ENCODE measurements at places on chromosomes 4 and X. TPM values are rescaled to one million over a fixed set of nuclear protein-coding genes. Genes with fewer than 3 reads are reported as not detected.

DNA sequence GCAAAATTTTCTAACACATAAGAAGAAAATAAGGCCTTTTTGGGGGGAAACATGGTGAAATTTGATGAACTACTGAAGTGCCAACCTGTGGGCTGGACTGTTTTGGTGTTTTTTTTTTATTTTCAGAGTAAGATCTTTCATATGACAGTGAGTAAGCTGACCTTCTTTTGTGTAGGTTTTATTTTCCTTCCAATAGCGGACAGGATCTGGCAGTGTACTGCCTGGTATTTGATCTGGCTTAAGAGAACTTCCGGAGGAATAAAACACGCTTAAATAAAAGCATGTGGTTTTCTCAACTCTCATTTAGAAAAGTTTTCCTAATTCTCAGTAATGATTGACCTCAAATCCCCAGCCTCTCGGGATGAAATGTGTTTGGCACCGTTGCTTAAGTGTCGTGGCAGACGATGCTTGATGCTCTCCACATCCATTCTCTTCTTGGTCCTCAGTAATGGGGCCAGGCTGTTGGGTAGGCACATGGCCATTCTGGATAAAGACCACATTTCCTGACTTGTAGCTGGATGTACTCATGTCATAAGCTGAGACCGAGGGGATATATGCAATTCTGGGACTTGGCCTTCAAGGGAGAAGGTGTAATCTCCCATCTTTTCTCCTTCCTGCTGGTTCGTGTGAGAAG lies 65.6 kb upstream of the PDLIM3 start:
- no peak for DNase-seq

GRCh38 chr4:113078066-113078465 lies 28.6 kb downstream of the ANK2 start:
- no peak for DNase-seq

DNA sequence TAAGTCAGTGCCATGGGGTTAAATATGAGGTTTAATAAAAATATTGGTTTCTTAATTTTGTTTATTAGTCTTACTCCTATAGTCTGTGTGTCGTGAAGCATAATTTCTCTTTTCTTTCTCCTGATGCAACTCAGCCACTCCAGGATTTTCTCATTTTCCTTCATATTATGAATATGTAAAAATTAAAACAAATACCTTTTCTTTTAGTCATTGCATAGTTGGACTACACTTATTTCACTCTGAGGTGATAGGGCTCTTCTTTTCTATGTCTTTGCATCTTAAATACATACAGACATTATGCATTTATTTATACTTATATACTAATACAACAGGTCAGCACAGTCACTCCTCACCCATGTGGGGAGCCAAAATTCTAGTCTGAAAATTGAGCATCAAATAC lies 19.1 kb downstream of the GALNT7 start:
- no peak for DNase-seq

KLB gene
- polyA plus RNA-seq, result 0.05 TPM

- DNase-seq, result no peak
Observed at GRCh38 chr4:105871997-105872396, 23.3 kb upstream of the NPNT start.

UCP1 gene
- polyA plus RNA-seq, result not detected

TBC1D19 gene
- 7.9 TPM for polyA plus RNA-seq

OTUD6A gene
- polyA plus RNA-seq, result not detected

CFAP47 gene
- polyA plus RNA-seq, result not detected

DNA sequence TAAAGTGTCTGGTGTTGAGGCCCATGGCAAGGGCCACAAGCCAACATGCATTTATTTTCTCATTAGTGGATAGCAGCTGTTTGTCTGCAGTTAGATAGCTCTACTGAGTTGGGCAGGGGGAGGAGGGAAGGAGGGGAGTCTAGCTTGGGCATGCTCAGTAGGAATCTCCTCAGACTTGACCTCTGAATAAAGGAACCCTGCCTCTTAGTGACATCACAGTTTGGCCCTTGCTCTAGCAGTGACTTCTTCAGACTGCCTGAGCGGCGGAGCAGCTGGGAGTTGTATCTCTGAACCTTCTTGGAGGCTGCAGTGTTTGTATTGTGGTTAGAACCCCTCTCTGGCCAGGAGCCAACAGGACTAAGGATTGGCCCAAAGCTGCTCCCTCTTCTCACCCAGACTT lies 57.4 kb downstream of the BCORL1 start:
- peak; percentile 25 for DNase-seq

TAPT1 gene
- 28.8 TPM for polyA plus RNA-seq

DNA sequence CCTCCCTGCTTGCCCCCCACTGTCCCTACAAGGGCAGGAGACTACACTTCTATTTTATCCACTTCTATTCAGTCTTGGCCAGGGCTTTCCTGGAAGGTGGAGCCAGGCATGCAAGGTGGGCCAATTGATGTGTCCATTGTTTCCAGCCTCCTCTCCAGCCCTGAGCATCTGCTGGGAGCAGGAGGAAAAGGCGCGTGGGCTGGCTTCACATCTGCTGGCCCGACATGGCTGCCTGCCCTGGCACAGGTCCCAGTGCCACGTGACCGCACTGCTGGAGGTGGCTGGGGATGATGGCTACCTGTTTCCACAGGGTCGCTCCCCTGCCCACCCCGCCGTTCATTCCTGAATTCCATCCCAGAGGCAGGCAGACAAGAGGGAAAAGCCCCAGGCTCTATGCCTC lies 247.7 kb downstream of the AFAP1 start:
- peak; percentile 90 for DNase-seq

- DNase-seq, result no peak
Observed at GRCh38 chr4:118087366-118087765, 53.1 kb downstream of the NDST3 start.

DNA sequence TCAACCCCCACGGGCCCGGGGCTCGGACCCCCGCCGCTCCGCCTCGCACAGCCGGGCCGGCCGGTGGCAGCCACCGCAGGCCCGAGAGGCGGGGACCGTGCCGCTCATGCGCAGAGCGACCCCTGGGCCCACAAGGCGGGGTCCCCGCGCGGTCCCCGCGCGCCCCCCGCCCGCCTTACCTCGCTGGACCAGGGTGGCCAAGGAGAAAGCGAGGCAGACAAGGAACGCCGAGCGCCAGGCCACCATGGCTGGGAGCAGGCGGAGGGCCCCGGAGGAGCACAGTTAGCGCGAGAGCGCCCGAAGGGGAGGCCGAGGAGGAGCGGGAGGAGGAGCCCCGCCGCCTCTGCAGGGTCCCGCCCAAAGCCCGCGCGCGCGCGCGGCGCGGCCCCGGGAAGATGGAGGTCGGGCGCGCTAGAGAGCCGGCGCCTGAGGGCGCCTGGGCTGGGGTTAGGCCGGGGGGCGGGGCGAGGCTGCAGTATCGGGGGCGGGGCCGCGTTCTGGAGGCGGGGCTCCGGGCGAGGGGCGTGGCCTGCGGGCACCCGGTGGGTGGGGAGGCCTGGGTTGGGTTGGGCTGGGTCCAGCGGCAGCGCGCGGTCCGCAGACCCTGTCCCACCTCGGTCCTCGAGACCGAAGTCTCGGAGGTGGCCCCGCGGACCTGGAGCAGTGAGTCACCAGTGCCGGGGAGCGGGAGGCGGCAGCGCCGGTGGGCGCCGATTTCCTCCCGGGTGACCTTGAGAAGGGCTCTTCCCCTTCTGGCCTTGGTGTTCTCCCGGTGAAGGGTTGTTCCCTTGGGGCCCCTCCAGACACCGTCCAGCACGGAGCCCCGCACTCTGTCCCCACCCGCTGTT lies at the start of gene CD99L2:
TSS of gene CD99L2 (minus strand) at position 326 of the 848 bp plus-strand sequence. CDS start at position 246, 80 bp downstream.
- peak; percentile 95 for DNase-seq

DNA sequence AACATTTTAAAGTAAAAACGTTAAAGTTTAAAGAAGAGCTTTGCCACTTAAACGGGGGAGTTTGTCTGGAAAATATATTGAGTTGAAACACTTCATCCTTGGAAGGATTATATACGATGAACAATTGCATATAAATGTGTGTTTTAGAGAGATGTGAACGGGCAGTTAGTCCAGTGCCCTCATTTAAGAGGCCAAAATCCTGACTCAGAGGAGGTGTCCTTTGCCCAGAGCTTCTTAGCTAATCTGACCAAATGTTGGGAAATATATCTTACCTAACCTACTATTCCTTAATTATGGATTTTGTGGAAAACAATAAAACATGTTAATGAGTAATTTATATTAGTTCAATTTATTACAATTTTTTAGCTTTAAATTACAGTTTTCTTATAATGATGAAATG lies 327.2 kb upstream of the DIPK2B start:
- no peak for DNase-seq

TTC29 gene
- not detected for polyA plus RNA-seq

GRCh38 chr4:166335256-166335938 lies 462.4 kb downstream of the TLL1 start:
- DNase-seq, result no peak

- DNase-seq, result peak; percentile 61
Observed at GRCh38 chr4:5034206-5034605, 14.9 kb upstream of the CYTL1 start.

RPS6KA6 gene
- polyA plus RNA-seq, result 4.0 TPM

GRCh38 chr4:41264212-41264611 lies 7.5 kb downstream of the UCHL1 start:
- DNase-seq, result no peak

NHS gene
- polyA plus RNA-seq, result 1.2 TPM

IRS4 gene
- polyA plus RNA-seq, result 0.16 TPM

GRCh38 chr4:113288696-113289095 lies 239.2 kb downstream of the ANK2 start:
- no peak for DNase-seq

PCSK1N gene
- polyA plus RNA-seq, result 0.15 TPM

EMD gene
- polyA plus RNA-seq, result 62.1 TPM

LRRC66 gene
- 1.1 TPM for polyA plus RNA-seq

- peak; percentile 42 for DNase-seq
Observed at GRCh38 chrX:134246282-134246681, 9.3 kb downstream of the CCDC160 start.

XK gene
- 4.7 TPM for polyA plus RNA-seq

DNA sequence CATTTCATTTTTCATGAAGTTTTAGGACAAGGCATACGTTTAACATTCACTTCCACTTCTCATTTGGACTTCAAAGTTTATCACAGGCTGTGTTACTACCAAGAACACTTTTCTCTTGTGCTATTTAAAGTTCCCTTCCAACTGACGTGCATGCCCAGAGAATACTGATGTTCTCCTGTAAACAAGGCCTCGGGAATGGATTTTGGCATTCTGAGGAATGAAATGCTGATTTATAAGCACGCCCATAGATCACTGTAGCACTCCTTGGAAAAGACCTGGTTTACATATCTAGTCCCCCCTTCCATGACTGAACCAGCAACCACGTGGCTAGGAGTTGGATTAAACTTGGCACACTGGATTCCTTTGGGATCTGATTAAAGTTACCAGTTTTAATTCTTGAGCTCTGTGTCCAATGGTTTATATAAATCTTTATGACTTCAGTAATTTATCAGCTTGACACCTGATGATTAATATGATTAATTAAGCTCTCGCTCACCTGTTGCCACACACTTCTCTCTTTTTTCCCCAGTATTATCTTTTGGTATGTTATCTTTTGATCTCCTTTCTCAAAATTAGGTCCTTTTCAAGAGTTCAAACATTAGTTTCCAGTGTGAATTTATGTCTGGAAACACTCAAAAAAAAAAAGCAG lies 122.4 kb upstream of the HAND2 start:
- DNase-seq, result no peak

- no peak for DNase-seq
Observed at GRCh38 chr4:3145234-3145924, 70.9 kb downstream of the HTT start.

- peak; percentile 91 for DNase-seq
Observed at GRCh38 chr4:188941524-188942119, 802.4 kb downstream of the TRIML1 start.

XAGE1A gene
- polyA plus RNA-seq, result not detected

Data from muscle of leg (tissue), 16 donors.